Glutamatergic neuron (in vitro differentiated cells): ENCODE measurements at places on chromosomes 1 and 21.

DNA sequence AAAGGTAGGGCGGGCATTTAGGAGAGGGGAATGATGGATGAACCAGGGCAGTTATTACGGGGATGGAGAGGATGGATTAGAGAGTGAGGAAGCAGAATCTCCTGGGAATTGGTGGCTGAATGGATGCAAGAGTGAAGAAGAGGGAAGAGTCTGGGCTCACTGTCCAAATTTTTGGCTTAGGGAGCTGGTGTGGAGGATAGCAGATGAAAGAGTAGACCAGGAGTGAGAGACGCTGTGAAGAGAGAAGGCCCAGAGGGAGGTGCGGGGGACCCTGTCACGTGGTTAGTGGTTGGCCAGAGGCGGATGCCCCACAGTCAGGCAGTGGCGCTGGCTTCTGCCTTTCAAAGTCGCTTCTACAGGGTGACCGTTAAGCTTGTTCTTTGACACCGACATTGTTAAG, 78.4 kb downstream of the PEX14 start:
- no peak overlapping the region for H3K27ac ChIP-seq
- H3K36me3 ChIP-seq = no peaks in the 10 kb centered on the region
- H3K4me1 ChIP-seq = peaks cover 40% of the 10 kb centered on the region
- H3K4me3 ChIP-seq = no peak overlapping the region
- DNase-seq = no peak

DNA sequence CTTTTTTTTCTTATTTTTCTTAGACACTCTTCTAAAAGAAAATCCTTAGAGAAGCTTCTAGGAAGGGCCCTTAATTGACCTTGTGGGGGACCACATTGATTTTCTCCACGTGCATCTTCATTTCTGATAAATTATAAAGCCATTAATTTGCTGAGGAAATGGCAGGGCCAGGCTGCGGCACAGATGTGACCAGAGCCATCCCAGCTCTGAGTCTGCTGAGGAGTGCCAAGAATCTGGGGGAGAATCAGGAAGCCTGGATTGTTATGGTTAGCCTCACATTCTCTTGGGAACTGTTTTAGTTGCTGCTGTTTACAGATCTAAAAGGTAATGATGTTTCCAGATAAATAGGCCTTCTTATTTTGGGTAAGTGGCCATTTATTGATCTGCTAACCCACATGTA, 16.2 kb downstream of the PROX1 start:
- peak overlapping the region; percentile 87 for H3K27ac ChIP-seq
- peaks cover 81% of the 10 kb centered on the region for H3K4me1 ChIP-seq
- peak; percentile 66 for DNase-seq
- peaks cover 5% of the 10 kb centered on the region for H3K27me3 ChIP-seq

DNA sequence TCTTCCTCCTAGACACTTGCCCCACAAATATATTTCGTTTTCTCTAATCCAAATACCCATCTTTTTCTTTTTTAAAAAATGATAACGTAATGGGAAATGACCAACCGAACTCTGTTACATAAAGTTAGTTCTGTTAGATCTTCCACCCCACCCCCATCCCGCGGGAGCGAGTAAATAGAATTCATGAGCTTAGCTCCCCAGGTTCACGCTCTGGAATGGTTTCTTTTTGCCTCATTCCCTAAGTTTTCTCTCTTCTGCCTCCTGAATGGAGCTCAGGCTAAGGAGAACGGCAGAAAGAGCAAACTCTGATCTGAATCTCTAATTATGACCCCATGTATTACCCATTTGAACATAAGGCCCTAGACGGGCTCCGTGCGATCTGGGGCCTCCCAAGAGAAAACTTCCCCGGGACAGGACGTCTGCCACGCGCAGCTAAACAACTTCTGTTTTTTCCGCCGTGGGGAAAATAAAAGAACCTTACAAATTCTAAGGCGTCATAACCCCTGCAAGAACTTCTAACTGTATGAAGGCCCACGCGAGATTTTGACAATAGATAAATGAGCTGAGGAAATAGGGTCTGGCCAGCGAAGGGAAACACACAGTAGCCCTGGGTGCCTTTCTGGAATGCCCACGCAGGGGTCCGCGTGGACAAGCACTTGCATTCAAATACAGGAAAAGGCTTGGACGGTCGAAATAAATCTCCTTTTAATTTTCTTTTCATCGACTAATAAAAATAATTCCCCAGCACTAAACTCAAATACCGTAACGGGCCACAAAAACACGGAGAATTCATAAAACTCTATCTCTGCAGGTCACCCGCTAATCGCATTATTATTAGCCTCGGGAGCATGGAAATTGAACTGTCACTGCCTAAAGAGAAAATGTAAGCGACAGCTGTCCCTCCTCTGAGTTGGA, 2.2 kb downstream of the TBX15 start:
- peaks cover 8% of the 10 kb centered on the region for H3K36me3 ChIP-seq
- peaks cover 35% of the 10 kb centered on the region for H3K4me1 ChIP-seq
- no peak overlapping the region for H3K27ac ChIP-seq
- peaks cover 63% of the 10 kb centered on the region for H3K27me3 ChIP-seq
- peak overlapping the region; percentile 88 for H3K4me3 ChIP-seq
- DNase-seq = no peak

DNA sequence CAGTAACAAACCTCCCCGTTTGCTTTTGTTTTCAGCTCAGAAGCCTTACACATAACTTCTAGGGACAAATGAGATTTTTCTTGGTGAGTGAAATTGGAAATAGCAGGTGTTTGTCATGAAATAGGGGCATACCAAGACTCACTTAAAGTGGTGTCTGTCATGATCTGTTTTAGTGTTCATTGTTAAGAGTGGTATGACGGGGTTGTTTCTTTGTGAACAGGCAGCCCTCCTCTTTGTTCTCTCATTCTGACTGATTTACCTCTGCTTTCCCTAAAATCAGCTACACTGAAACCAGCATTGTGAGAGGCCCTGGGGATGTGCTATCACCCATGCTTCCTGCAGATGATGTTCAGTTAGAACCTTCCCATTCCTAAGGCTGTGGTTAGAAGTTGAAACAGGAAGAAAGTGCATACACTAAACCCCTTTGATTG, 2.5 kb upstream of the ERO1B start:
- peaks cover 4% of the 10 kb centered on the region for H3K27me3 ChIP-seq
- peaks cover 8% of the 10 kb centered on the region for H3K36me3 ChIP-seq
- H3K4me1 ChIP-seq = peaks cover 10% of the 10 kb centered on the region
- H3K4me3 ChIP-seq = no peak overlapping the region

GRCh38 chr1:15412175-15412800, 2.6 kb downstream of the EFHD2 start:
- H3K27ac ChIP-seq = no peak overlapping the region
- no peak overlapping the region for H3K4me3 ChIP-seq
- H3K27me3 ChIP-seq = peaks cover 17% of the 10 kb centered on the region

GRCh38 chr1:158140764-158141192, 39.9 kb upstream of the CD1D start:
- DNase-seq = no peak
- H3K36me3 ChIP-seq = no peaks in the 10 kb centered on the region
- no peak overlapping the region for H3K27ac ChIP-seq
- H3K4me3 ChIP-seq = no peak overlapping the region
- H3K4me1 ChIP-seq = no peaks in the 10 kb centered on the region

- no peak overlapping the region for H3K27ac ChIP-seq
- DNase-seq = no peak
- H3K36me3 ChIP-seq = no peaks in the 10 kb centered on the region
- H3K4me3 ChIP-seq = no peak overlapping the region
- H3K4me1 ChIP-seq = peaks cover 4% of the 10 kb centered on the region
Observed at GRCh38 chr21:17794518-17795145, 24.5 kb downstream of the C21orf91 start.

DNA sequence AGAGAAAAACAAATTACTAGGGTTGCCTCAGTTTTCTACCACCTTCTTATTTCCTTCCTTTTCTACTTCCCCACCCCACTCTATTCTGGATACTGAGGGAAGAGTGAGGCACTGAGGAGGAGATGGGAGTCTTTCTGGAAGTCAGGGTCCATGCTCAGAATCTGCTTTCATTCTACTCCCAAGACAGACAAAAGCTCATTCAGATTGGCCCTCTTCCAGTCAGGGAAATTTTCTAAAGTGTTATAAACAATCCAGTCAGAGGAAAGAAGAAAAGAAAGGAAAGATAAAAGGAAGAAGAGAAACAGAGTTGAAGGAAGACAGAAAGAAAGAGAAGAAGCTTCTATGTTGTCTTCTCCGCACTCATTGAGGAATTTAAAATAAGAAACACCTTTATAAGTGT, 228.6 kb downstream of the COP1 start:
- DNase-seq = no peak
- H3K27ac ChIP-seq = no peak overlapping the region
- no peak overlapping the region for H3K4me3 ChIP-seq
- peaks cover 2% of the 10 kb centered on the region for H3K4me1 ChIP-seq
- H3K36me3 ChIP-seq = peaks cover 24% of the 10 kb centered on the region
- H3K27me3 ChIP-seq = no peaks in the 10 kb centered on the region

GRCh38 chr1:19087737-19088594, 122.1 kb downstream of the UBR4 start:
- no peak overlapping the region for H3K4me3 ChIP-seq
- H3K36me3 ChIP-seq = no peaks in the 10 kb centered on the region
- DNase-seq = no peak

- H3K4me1 ChIP-seq = no peaks in the 10 kb centered on the region
- no peaks in the 10 kb centered on the region for H3K36me3 ChIP-seq
- H3K27ac ChIP-seq = no peak overlapping the region
- no peak overlapping the region for H3K4me3 ChIP-seq
- no peak for DNase-seq
Observed at GRCh38 chr1:206890125-206891060, 6.8 kb upstream of the IL24 start.

GRCh38 chr1:160086456-160086892, 5.1 kb downstream of the KCNJ9 start:
- H3K36me3 ChIP-seq = no peaks in the 10 kb centered on the region
- no peak for DNase-seq
- H3K4me1 ChIP-seq = peaks cover 10% of the 10 kb centered on the region
- no peak overlapping the region for H3K27ac ChIP-seq
- peaks cover 9% of the 10 kb centered on the region for H3K27me3 ChIP-seq

GRCh38 chr1:186888367-186888766, 59.6 kb downstream of the PLA2G4A start:
- no peaks in the 10 kb centered on the region for H3K27me3 ChIP-seq
- H3K4me3 ChIP-seq = no peak overlapping the region
- no peaks in the 10 kb centered on the region for H3K36me3 ChIP-seq
- H3K4me1 ChIP-seq = no peaks in the 10 kb centered on the region
- H3K27ac ChIP-seq = no peak overlapping the region

DNA sequence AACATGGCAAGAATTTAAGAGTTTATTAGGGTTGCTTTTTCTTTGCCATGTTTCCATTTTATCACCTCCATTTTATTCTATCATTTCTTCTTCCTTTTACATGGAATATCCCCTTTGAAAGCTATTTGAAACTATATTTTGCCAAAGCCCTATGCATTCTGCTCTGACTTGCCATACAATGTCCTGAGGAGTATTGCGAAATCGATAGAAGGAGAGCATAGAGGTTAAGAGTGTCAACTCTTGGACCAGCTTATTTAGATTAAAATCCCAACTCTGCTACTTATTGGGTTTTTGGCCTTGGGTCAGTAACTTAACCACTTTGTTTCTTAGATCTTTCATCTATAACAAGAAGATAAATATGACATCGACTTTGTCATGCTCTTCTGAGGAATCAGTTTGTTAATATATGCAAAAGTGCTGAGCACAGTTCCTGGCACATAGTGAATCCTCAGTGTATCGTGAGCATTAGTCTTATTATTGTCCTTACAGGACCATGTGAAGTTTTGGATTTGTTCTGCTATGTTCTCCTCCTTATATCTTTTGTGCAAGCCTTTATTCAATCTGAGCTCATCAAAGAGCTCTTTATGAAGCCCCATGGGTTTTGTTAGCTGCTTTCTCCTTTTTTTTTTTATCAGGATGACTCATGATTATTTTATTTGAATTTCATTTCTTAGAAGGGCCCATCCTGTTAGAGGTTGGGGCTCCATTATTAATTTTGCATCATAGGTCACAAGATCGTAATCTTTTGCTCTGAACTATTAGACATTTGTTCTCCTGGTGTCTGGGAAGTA, 17.6 kb downstream of the ACKR1 start:
- peaks cover 6% of the 10 kb centered on the region for H3K4me1 ChIP-seq
- DNase-seq = no peak
- no peaks in the 10 kb centered on the region for H3K36me3 ChIP-seq
- H3K27me3 ChIP-seq = peaks cover 3% of the 10 kb centered on the region

DNA sequence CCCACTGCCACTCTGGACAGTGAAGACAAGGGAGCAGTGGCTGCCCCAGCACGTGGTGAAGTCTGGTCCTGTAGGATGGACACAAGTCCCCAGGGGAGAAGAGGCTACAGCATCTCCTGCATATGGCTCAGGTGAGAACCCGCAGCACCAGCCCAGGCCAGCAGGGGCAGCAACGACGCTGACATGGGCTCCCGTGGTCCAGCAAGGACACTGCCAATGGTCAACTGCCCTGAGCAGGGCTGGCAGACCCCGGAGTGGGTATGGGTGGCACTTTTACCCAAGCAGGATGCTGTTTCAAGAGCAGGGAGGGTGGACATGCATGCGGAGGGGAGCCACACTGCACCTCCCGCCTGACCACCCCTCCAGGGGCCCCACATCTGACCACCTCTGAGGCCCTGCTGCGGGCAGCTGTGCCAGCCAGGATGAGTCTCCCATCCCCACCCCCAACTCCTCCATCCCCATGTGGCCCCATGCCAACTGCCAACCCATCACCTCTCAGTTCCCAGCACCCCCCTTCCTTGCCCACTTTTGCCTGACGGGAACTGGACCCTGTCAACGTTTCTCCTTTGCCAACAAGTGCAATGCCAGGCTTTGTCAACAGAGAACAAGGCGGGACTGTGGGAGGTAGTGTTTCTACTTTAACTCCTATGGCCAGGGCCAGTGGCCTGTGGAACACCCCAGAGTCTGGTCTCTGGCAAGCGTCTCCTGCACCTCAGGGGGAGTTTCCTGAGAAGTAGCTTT, 8.6 kb downstream of the MORN1 start:
- peak; percentile 77 for DNase-seq
- peaks cover 6% of the 10 kb centered on the region for H3K27me3 ChIP-seq

- no peaks in the 10 kb centered on the region for H3K36me3 ChIP-seq
- no peak for DNase-seq
- no peaks in the 10 kb centered on the region for H3K27me3 ChIP-seq
- peaks cover 15% of the 10 kb centered on the region for H3K4me1 ChIP-seq
- H3K4me3 ChIP-seq = no peak overlapping the region
Observed at GRCh38 chr21:32311621-32312020, 13.0 kb downstream of the MRAP start.

GRCh38 chr1:40244138-40244744, 3.5 kb upstream of the TMCO2 start:
- no peaks in the 10 kb centered on the region for H3K4me1 ChIP-seq
- H3K36me3 ChIP-seq = no peaks in the 10 kb centered on the region
- no peak for DNase-seq
- no peak overlapping the region for H3K4me3 ChIP-seq
- peaks cover 2% of the 10 kb centered on the region for H3K27me3 ChIP-seq
- no peak overlapping the region for H3K27ac ChIP-seq
